Stimulated activated CD8-positive, alpha-beta memory T cell treated with anti-CD3 and anti-CD28 coated beads, Interleukin-7, amount 100 ng/mL, for 4 hours (primary cell): ENCODE measurements at places on chromosomes 4 and X.

DNA sequence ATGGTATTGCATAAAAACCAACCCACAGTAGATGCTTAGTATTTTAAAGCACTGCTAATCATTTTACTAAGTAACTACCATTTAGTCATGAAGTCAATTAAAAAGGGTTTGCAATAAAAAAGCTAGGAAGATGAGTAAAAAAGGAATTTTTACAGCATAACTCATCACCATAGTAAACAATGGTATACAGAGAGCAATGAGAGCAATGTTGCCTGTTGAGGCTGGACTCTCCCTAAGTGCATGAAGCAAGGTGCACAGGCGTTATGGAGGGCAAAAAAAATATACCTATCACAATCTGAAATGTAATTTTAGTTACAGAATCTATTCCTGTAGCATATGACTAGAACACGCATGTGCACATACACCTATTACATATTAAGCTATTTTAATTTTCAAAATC, 129.6 kb upstream of the BMP3 start:
- DNase-seq = no peak

DNA sequence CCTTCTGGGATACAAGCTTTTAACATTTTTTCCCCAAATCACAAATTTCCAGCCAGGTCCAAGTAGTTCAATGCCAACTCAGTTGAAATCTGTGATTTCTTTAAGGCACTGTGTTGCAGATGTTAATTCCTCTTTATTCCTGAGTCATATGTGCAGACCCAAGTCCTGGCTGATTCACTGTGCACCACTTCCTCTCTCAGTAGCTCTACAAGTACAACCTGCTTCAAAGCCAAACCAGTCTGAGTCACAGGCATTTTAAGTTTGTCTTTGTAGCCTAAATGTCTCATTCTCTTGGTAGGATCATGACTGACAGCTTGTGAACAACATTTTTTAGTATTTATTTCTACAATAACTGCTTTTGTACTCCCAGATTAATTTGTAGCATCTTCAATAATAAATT, 165.6 kb upstream of the S100G start:
- DNase-seq = peak; percentile 12

DNA sequence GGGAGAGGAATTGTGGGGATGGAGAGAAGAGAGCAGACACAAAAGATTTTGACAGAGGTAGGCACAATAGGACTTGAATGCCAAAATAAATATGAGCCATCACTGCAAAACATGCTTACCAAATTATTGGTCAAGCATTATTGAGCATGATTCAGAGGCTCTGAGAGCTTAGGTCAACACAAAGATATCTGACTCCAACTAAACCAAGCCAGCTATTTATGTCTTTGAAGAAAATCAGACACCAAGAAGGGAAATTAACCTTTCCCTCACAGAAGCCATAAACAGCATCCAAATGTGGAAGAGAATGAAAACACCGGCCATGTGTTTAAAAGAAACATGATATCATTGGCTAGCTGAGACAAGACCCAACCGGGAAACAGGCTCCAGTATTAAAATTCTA, 323.2 kb downstream of the RAB28 start:
- no peak for DNase-seq

DNA sequence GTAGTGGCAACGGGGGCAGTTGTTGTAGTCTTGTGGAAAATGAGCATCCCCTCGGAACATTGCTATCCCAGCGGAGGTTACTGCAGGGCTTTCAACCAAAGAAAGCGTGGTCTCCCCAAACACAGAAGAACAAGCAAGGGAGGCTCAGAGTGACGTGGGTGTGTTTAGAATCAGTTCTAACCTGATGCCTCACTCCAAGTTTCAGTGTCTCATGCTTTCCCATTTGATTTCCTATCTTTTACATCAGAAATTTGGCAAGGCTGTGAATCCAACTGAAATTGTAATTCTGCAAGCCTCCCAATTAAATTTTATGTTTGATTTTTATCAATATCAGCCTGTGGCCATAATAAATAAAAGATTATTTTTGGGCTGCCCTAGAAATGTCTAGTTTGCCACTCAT, 156.1 kb upstream of the LNX1 start:
- DNase-seq = no peak

- DNase-seq = no peak
Measured at GRCh38 chrX:66632981-66633380, 5.9 kb downstream of the EDA2R start.

- no peak for DNase-seq
Measured at GRCh38 chr4:147760176-147760575, 28.3 kb downstream of the ARHGAP10 start.

- DNase-seq = no peak
Measured at GRCh38 chr4:155415662-155416061, 38.9 kb upstream of the MAP9 start.

DNA sequence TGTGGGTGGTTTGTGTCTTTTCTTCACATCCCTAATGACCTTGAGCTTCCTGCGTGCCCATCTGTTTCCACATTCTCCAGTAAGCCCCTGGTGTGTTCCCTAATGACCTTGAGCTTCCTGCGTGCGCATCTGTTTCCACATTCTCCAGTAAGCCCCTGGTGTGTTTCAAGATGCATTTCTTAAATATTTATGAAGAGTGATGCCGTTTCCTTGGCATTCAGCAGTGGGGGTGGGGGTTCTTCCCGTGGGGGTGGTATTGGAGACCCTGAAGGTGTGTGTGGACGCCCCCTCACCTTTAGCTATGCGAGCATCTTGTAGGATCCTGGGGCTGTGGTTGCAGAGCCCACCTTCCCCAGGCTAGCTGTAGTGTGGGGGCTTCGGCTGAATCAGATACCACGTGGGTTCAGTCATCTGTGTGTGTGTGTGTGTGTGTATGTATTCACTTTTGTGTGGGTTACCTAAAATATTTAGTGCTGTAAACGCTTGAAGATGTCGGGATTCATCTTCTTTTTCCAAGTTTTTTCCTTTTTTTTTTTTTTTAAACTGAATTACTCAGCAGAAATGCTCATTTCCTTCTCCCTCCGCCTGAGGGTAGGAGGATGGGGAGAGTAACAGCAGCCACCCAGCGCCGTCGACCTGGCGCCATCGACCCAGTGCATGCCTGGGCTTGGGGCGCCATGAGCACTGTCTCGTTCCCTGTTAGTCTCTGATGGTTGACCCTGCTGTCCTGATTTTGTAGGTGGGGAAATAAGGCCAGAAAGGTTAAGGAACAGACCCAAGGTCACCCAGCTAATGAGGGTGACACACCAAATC, 9.9 kb downstream of the NSG1 start:
- DNase-seq = no peak

- DNase-seq = no peak
Measured at GRCh38 chrX:57640674-57641016, 39.4 kb downstream of the NLRP2B start.

DNA sequence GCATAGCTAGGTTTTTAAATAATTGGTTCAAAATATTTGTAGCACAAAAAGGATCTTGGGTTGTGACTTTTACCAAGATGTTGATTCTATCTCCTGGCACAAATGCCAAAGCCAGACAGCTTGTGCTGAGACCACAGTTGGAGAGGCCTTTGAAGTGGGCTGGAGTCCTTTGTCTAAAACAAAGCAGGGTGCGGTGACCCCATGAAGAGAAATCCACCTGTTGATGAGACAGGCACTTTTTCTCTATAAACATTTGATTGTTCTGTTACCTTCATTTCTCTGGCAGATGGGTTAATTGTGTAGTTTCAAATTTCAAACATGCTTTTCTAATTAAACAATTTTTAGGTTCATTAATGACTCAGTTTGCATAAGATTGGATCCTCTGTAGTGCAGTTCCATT, 56.7 kb downstream of the STOX2 start:
- DNase-seq = no peak

DNA sequence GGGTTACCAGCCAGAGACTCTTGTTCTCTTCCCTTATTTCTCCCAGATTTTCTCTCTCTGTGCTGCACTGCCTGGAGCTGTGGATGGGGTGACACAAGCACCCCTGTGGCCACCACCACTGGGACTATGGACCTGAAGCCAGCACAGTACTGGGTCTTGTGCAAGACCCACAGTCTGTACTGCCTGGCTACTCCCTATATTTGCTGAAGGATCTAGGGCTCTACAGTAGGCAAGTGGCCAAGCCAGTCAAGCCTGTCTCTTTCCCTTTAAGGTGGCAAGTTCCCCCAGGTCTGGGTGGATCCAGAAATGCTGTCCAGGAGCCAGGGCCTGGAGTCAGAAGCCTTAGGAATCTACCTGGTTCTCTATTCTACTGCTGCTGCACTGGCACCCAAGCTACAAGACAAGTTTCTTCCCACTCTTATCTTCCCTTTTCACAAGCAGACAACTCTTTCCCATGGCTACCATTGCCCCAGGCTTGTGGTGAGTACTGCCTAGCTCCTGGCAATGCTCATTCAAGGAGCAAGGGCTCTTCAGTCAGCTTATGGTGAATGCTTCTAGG, 28.4 kb upstream of the CT47A1 start:
- DNase-seq = no peak

DNA sequence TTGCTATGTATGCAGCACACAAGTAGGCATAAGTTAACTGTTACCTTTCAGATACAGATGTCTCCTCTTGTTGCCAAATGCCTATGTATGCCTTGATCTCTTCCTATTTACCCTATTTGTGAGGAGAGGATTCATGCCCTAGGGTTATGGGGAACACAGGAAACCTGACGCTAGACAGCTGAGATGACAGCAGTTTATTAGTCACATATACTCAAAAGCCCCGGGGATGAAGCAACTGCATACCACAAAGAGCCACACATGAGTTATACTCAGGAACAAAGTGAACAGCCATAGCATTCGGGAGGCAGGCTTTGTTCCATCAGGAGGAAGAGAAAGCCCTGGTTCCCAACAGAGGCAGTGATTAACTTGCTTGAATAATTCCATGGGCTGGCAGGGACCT, 1011.7 kb upstream of the PCDH7 start:
- DNase-seq = no peak

DNA sequence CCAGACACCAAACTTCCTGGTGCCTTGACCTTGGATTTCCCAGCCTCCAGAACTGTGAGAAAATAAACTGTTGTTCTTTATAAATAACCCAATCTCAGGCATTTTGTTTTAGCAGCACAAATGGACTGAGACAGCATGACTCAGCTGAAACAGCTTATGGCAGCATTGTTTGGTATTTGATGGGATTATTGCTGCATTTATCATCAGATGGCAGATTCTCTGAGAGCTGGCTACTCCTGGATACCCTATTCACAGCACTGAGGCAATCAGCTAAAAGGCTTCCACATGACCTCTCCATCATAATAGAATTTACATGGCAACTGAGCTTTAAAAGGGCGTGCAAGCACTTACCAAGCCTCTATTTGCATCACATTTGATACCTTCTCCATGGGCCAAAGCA, 623.1 kb upstream of the CPEB2 start:
- no peak for DNase-seq

DNA sequence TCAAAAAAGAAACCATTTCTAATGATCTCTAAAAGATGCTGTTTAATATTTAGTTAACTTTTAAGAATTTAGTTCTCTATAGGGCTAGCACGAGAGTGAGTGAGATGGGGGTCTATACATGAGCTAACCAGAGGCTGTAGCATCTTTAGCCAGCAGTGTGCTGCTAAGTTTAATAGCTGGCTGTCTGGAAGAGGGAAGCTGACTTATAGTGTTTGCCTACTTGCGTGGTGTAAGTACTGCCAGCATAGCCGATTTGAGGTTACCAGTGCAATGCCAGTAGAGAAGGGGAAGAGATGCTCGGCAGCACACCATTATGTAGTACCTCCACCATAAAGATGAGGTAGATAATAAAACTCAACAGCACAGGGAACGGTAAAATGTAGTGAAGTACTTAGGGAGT, 47.1 kb upstream of the TMEM131L start:
- no peak for DNase-seq

DNA sequence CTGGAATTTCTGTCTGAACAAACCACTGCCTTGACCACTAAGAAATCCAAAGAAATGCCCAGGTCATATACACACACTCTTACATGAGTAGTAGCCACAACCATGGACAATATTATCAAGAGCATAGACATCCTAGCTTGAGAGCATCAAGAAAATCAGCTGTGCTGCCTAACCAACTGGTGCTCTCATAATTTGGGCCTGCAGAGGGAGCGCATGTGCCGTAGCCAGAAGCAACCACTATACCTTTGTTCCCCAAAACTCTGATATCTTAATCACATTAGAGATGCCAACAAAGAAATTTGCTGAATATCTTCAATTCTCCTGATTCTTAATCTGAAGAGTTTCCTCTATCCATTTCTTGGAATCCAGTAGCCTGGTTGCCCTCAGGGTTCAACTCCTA, 163.6 kb downstream of the ZNF674 start:
- peak; percentile 5 for DNase-seq
